GM13976 (cell line): ENCODE measurements at places on chromosomes 11 and 22.

DNA sequence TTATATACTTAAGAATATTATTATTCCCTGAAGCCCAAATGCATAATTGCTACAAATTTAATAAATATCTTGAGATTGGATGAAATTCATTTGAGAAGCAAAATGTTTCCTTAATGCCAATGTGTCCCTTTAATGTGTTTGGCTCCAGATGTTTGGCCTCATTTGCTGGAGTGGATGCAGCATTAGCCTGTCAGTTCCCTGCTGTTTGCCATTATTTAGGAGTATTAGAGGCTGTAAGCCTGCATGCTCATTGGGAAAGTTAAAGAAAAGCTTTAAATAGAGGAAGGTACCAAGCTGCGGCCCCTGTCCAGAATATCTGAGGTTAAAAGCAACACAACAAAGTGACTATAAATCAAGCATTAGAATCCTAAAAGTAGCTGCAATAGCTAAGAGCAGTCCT, 54.8 kb upstream of the PITPNB start:
- no peak for DNase-seq

DNA sequence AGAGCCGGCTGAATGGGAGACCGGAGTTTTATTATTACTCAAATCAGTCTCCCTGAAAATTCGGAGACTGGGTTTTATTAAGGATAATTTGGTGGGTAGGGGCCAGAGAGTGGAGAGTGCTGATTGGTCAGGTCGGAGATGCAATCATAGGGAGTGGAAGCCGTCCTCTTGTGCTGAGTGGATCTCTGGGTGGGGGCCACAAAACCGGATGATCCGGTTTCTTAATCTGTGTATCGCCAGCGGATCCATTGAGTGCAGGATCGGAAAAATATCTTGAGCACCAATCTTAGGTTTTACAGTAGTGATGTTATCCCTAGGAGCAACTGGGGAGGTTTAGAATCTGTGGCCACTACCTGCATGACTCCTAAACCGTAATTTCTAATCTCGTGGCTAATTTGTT, 886 bp upstream of the NIPSNAP1 start:
- DNase-seq = no peak

DNA sequence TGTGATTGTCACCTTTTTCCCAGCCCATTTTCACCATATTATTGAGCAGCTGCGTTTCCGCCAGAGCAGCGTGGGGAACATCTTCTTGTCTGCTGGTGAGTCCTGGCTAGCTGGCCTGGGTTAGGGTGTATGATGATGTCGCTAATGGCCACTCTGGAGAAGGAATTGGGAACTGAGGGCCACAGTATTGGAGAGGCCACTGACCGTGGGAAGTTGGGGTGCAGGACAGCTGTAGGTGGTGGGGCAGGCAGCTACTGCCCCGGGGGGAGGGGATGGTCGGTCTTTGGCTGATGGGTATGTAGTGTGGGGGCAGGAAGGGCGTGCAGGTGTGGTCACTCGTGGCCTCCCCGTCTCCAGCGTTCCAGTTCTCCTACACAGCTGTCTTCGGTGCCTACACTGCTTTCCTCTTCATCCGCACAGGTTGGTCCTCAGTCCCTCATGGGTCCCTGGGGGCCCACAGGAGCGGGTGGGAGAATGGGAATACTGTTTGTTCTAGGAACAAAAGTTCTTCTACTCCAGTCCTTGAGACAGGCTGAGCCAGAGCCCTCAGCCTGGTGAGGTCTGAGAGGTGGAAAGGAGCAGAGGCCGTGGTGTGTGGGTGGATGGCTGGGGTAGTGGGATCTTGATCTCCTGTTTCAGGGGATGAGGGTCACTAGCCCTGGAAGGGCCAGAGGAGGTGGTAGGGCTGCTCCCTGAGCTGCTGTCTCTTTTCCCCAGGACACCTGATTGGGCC, 2.1 kb downstream of the RCE1 start:
- DNase-seq = no peak

GRCh38 chr22:27380855-27381254, 420.7 kb downstream of the MN1 start:
- DNase-seq = no peak

DNA sequence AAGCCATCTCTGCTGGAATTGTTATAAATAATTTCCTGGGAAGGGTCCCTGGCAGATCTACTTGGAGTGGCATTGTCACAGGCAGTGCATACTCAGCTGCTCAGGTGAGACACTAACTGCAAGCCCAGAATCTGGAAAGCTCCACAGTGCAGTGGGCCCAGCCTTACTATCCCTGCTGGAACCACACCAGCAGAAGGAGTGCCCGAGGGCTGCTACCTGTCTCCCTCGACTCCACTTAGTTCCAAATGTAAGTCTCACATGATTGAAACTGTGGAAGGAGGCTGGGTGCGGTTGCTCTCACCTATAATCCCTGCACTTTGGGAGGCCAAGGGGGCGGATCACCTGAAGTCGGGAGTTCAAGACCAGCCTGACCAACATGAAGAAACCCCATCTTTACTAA, 14.3 kb upstream of the SYVN1 start:
- DNase-seq = no peak

DNA sequence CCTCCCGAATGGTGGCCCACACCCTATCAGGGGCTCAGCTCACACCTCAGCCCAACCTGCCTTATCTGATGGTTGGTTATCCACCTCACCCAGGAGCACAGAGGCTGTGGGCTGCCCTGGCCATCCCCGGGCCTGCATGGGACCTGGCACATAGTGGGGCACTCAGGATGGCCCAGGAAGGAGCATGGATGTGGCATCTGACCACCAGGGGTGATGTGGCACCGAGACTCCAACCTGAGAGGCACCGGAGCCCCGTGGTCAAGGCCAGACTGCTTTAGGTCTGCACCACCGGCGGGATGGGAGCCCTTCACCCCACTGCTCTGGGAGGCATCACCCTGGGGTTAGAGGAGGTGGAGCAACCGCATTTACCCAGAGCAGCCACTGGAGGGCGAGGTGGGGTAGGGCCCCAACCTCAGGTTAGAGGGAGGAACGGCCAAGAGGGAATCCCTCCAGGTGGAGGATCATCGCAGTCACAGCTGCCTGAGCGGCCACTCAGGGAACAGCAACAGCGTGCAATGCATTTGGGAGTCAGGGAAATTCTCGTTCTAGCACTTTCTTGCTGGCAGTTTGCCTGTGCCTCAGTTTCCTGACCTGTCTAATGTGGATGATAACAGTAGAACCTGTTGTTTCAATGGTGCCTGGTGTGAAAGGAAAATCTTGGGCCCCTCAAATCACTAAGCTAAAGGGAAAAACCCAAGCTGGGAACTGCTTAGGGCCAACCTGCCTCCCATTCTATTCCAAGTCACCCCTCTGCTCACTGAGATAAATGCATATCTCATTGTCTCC, 52.9 kb upstream of the CARS1 start:
- peak; percentile 79 for DNase-seq

GRCh38 chr11:12717851-12718291, 43.6 kb downstream of the TEAD1 start:
- DNase-seq = peak; percentile 33

DNA sequence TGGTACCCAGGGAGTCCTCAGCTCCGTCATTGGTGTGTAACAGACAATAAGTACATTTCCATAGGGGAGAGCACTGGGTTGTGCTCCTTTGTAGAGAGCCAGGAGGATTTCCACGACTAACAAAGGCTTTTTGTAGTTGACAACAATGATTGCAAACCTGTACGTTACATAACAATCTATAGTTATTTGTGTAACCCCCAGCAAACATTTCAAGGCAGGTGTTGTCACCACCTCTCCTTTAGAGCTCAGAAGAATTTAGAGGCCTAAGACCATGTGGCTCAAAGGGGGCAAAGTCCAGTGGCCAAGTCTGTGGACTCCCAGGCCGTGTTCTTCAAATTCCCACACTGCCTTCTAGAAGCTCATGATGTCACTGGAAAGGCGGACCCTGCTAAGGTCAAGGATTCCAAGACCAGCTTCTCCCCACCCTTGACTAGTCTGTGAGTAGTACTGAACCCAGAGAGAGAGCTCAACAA, 15.8 kb downstream of the RPL27A start:
- DNase-seq = no peak

- no peak for DNase-seq
These were observed 42.2 kb downstream of the PPFIA1 start for GRCh38 chr11:70312401-70313357.

- DNase-seq = no peak
These were observed 1.4 kb downstream of the SGSM1 start for GRCh38 chr22:24807284-24807950.

DNA sequence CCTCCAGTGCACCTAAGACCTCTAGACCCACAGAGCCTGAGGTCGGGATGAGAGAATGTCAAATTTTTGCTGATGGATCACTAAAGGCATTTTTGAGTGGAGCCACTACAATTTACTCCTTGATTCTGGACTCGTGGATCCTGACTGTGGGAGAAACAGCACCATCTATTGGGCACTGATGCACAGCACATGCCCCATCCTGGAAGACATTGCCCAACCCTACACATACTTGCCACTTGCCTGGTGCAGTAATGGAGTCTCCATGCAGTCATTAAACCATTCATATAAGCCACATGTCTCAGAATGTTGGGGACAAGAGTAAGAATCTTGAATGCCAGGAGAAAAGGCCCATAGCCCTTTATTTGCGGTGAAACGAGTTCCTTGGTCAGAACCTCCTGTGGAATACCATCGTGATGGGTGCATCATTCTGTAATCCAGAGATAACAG, 103.9 kb downstream of the GGTLC2 start:
- no peak for DNase-seq

- DNase-seq = peak; percentile 75
These were observed 16.5 kb upstream of the SHISAL1 start for GRCh38 chr22:44329179-44329796.

DNA sequence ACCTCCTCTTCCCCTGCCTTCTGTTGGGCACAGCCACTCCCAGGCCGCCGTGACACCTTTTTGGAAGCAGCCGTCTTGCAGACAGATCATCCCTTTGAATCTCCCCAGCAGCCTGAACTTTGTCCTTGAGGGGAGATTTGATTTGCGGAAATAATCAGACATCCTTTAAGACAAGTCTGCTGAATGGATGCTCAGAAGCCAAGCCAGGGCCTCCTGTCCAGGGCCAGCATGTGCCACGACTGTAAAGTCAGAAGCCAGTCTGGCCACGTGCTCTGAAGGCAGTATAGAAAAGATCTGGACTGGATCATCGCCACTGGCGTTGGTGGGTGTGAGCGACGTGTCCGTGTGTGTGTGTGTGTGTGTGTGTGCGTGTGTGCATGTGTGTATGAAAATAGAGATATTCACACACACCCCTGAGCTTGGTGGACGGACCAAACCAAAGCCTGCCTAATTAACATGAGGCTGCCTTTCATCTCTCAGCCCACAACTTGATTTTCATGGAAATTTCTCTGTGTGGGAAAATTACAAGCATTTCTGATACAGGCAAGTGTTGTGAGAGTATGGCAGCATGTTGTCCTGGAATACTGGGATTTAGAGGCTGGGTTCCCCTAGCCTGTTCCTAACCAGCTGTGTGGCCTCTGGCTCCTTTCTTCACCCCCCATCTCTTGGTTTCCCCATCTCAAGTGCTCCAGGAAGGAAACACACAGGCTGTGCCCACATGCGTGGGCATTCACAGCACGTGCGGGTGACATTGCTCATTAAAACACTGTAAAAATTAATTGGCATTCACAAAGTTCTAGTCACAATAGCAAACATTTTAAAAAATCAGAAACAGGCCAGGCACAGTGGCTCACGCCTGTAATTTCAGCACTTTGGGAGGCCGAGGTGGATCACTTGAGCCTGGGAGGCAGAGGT, 61.8 kb upstream of the WNT7B start:
- no peak for DNase-seq

GRCh38 chr11:67158221-67158620, 39.2 kb downstream of the KDM2A start:
- no peak for DNase-seq

DNA sequence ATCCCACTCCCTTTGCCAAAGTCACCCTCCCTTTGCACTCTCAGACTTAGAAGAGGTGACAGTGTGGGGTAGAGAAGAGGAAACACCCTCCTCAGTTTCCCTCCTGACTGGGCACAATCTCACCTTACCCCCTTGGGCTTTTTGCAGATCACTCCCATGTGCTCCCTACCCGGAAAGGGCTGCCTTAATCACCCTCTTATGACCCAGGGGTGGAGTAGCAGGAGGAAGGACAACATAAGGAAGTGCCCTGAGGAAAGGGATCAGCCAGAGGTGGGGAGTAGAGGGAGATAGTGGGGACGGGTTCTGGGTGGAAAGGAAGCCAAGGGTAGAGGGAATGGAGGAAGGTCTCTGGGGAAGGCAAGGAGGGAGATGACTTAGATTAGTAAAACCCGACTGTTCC, 52.0 kb downstream of the NRXN2 start:
- DNase-seq = no peak

- no peak for DNase-seq
These were observed 56.5 kb upstream of the CABP7 start for GRCh38 chr22:29663180-29663821.

GRCh38 chr22:44360668-44361381, 48.1 kb upstream of the SHISAL1 start:
- DNase-seq = no peak

DNA sequence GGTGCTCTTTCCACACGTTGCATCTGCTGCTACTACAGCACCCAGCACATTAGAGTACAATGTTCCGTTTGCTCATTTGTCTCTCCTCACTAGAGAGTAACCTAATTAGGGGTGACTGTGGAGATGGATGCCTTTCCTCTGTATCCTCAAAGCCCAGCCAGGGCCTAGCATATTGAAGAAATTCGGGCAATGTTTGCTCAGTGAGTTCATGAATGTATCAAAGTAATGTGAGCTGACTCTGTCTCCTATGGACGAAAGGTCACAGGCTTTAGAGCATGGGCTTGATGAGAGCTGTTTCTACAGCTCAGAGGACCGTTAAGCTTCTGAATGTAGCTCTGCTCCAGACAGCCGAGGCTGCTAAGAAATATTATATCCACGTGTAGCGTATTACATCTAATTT, 67.5 kb downstream of the C11orf58 start:
- DNase-seq = no peak

GRCh38 chr11:14520747-14521151, 563 bp upstream of the PSMA1 start:
- DNase-seq = no peak

DNA sequence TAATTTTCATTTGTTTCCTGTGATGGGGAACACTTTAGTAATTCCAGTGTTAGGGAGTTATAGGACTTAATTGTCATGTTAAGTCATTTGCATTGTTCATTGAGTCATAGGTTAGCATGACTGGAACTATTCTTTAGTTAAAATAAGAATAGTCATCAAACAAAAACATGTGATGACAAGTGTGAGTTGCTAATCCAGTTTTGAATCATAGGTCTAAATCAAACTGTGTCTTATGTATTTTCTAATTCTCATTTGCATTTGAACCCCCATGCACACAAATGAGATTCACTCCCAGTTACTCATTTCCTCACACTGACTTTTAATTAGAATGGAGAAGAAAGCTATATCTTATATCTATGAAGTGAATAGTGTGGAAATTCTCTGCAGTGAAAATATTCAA, 405.6 kb downstream of the LRRC4C start:
- DNase-seq = no peak

GRCh38 chr11:46521961-46522681, 71.7 kb downstream of the AMBRA1 start:
- DNase-seq = no peak
